RPMI7951 (cell line): ENCODE measurements at places on chromosomes 1 and 21. TPM values are rescaled to one million over a fixed set of nuclear protein-coding genes. Genes with fewer than 3 reads are reported as not detected.

GRCh38 chr1:114715952-114716303 is 643 bp downstream of the NRAS start:
- no peak for DNase-seq

GRCh38 chr21:36908260-36908908 is 58.1 kb downstream of the HLCS start:
- DNase-seq, result peak; percentile 41

The FLG gene
- total RNA-seq, result under 0.01 and 0.12 TPM in 2 replicates

The MUL1 gene
- total RNA-seq, result 18.1 and 22.1 TPM in 2 replicates
